ENCODE measurements at places on chromosomes 12 and 14.

- DNase-seq = no peak
These were observed 9.5 kb downstream of the SPTB start for GRCh38 chr14:64870160-64870559.

DNA sequence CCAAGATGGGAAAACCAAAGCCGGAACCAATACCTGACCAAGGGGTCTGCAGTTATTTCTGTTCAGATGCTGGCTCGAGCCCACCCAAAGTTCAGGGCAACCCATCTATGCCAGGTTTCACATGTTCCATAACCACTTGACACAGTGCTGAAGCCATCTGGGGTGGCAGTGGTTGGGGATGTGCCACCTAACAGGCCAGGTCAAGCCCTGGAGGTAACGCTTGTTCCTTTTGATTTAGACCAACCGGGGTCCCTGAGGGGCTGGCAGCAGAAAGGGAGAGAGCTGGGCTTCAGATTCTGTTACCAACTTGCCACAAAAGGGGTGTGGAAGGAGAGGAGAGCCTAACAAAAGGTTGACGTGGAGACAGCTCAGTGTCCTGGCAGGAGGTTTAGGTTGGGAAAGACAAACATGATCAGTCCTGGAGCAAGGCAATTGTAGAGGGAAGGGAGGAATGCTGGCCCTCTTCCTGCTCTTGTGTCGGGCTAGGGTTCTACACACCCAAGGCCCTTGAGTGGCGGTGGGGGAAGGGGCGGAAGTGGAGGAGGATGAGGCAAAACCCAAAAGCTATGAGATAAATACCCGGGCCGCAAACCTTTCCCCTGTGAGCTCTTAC lies 31.9 kb downstream of the CACNA2D4 start:
- DNase-seq = no peak

DNA sequence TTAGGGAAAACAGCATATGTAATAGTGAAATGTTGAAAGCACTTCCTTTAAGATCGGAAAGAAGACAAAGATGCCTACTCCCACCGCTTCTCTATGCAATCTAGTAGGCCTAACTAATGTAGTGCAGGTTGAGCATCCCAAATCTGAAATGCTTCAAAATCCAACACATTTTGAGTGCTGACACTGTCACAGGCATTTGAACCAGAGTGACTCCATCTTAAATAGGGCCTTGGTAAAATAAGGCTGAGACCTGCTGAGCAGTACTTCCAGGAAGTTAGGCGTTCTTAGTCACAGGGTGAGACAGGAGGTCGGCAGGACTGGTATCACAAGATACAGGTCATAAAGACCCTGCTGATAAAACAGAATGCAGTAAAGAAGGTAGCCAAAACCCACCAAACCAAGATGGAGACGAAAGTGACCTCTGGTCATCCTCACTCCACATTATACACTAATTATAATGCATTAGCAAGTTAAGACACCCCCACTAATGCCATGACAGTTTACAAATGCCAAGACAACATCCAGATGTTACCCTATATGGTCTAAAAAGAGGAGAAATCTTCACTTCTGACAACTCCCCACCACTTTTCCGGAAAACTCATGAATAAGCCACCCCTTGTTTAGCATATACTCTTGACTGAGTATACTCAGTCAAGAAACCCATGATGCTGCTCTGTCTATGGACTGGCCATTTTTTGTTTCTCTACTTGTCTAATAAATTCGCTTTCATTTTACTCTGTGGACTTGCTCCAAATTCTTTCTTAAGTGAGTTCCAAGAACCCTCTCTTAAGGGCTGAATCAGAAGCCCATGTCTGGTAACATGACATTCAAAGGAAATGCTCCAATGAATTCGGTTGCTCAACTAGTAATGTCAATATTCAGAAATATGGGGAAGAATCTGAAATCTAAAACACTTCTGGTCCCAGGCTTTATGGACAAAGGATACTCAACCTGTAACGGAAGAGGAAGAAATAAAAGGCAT lies 47.1 kb upstream of the MTERF2 start:
- DNase-seq = no peak

- no peak for DNase-seq
These were observed 6.0 kb downstream of the HEATR5A start for GRCh38 chr14:31414190-31414833.

DNA sequence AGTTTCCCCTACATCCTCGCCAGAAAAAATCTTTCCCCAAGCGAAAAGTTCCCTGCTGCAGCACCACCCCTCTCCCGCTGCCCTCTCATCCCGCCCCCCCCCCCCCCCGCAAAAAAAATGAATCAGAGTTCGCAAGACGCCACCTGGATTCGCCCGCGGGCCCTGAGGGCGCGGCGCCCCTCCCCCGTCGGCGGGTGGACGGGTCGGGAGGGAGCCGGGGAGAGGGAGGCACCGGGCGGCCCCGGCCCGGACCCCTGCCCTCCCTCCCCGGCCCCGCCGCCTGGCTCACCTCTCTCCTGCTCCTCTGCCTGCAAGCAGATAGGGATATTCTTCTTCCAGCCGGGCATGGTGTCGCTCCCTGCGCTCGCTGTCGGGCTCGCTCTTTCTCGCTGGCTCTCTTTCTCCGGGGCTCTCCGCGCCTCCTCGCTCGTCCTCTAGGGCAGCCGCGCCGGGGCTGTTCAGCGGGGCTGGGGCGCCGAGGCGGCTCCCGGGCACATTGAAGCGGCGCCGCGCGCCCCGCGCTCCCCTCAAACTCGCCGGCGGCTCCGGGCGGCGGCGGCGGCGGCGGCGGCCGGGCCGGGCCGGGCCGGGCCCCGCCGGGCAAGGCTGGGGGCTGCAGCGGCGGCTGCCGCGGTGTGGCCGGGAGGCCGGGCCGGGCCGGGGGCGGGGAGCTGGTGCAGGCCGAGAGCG lies 200.3 kb upstream of the CAND1 start:
- DNase-seq = no peak

GRCh38 chr12:65632131-65632855 lies 192.0 kb upstream of the HMGA2 start:
- no peak for DNase-seq

GRCh38 chr12:8082808-8083100 lies 680 bp downstream of the NECAP1 start:
- no peak for DNase-seq

GRCh38 chr12:5456906-5457305 lies 25.0 kb downstream of the NTF3 start:
- no peak for DNase-seq

- DNase-seq = no peak
These were observed 400.5 kb upstream of the CCDC196 start for GRCh38 chr14:66085665-66086064.

DNA sequence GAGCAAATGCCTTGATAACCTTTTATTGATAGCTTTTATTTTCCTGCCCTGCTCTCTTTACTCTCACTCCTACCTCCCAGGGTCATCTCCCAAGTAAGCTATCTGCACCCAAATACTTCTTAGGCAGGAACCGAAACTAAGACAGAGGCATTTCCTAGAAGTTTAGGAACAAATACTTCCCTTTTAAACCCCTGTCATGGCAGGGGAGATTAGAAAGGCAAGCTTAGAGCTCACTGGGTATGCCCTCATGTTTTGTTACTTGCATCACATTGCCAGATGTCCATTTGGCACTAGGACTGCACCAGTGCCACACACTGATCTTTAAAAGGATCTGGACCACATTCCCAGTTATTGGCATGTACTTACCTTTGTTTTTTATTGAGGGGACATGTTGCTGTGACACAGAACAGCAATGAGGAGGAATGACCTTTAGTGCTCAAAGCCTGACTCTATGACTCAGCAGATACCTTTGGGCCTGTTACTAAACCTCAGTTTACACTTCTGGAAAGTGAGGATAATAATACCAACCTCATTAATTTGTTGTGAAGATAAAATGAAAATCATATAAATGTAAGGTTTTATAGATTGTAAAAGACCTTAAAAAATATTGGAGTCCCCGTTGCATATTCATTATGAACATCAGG lies 40.9 kb upstream of the MBIP start:
- no peak for DNase-seq

DNA sequence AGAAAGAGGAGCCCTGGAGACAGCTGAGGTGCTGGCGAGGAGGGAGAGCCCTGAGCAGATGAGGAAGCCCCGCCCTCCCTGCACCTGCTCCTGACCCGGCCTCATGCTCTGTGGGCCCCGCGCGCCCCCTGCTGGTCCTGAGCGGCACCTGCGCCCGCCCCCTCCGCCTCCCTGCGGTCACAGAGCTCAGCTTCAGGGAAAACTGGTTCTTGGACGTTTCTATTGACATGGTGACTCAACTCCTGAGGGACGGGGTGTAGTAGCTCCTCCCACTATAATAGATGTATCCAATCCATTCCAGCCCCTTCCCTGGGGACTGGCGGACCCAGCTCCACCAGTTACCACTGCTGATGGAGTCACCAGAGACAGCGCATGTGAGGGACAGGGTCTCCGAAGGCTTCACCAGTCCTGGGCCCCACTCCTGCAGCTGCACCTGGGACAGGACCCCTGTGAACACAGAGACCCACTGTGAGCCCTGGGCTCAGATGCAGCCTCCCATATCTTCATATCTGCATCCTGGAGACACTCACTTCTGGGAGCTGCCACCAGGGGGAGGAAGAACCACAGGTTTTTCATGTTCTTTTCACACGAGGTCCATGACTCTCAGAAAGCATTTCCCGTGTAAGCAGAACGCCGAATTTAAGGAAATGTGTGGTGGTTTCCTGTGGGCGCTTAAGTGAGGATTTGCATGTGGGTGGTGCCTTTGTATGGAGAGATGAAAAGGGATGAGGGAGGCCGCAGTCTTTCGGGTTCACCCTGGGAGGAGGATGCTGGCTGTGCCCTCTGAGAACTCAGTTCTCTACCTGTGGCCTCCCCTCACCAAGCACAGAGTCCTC lies 1346.4 kb downstream of the TMEM121 start:
- DNase-seq = no peak

DNA sequence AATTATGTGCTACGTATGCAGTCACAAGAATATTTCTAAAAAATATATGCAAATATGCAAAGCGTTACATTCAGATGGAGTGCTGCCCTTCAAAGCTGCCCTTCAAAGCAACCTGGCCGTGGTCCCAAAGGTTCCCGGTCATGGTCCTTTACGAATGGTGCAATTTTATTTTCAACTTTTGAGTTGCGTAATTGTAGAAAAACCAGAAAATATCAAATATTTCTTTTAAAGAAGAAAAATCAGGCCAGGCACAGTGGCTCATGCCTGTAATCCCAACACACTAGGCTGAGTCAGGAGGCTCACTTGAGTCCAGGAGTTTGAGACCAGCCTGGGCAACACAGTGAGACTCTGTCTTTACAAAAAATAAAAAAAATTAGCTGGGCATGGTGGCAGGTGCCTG lies 21.4 kb downstream of the CLSTN3 start:
- DNase-seq = no peak

DNA sequence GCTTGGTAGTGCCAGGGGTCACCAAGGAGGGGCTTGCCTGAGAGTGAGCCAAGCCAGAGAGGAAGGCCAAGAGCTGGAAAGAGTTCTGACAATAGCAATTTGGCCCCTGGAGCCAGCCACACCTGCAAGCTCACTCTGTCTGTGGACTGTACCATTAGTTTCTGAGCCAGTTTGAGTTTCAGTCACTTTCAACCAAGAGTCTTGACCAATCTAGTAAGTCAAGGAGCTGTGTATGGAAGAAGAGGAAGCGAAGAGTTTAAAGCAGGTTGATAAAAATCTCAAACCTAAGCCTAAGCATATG lies 38.5 kb downstream of the NT5DC3 start:
- no peak for DNase-seq

DNA sequence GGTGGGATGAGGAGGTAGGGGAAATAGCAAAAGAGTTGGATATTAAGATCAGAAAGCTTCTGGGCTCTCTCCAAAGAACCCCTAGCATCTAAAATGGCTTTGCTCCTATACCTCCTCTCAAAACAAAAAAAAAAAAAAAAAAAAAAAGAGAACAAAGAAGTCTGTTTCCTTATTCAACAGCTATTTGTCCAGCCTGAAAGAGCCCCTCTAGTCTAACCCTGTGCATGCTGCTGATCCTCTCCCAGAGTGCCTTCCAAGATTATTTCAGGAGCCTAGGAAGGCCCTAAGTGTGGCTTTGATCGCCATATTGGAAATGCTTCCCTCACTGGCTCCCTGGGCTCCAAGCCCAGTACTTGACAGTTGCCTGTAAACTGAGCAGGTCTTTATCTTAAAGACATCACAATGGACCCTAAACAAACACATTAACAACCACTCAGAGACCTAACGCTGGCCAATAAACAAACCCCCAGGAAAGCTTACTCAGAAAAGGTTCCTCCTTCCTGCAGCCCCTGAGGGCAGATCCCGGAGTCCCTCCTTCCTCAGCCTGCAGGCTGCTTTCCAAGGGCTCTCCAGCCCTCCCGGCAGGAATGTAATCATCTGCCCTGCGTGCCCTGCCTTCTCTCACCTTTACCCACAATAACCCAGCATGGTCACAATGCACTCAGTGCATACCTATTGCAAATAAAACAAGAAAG lies 17.4 kb upstream of the COL2A1 start:
- DNase-seq = peak; percentile 53

DNA sequence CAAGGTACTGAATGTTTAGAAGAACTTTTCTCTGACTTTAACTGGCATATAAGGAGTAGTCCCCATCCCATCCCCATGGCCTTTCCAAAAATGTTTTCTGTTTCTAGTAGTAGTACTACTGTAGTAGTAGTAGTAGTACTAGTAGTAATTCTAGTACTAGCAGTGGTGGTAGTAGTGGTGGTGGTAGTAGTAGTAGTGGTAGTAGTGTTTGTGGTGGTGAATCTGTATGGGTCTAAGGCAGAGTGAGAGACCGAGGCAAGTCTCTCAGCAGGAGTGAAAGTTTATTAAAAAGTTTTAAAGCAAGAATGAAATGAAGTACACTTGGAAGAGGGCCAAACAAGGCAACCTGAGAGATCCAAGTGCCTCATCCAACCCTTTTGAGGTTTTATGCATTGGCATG lies 58.6 kb downstream of the FOXN4 start:
- no peak for DNase-seq

DNA sequence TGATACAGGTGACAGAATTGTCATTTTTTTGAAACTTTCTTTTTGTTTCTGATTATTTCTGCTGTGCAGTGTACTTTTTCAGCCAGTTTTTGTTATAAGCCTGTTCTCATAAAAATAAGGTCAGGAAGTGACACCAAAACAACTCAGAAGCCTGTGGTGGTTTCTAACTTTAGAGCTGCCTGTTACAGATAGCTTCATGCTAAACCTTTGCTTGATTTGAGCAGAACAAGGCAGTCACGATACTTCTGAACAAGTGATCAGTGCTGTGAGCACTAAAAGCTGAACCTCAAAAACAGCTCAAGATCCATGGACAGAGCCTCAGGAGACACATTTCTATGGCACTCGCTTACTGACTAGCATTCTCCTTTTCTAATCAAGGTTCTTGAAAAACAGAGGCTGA lies 82.0 kb downstream of the PRKCH start:
- no peak for DNase-seq

DNA sequence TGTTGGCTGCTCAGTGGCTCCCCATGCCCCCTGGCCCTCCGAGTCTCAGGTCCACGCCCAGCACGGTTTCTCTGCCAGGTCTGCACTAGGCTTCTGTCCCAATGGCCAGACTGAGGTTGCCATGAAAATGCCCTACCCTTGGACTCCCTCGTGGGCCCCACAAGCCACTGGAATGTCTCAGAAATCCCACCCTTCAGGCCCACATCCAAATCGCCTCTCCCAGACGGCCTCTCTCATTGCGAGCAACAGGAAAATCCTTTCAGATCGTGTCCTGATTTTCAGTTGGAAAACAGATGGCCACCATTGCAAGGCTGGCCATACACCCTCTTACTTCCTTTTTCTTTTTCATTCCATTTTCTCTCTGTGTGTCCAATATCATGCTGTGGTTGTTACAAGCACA lies 77.3 kb downstream of the IRF2BPL start:
- DNase-seq = no peak

- DNase-seq = no peak
These were observed 6.4 kb upstream of the GAS2L3 start for GRCh38 chr12:100566887-100567637.

GRCh38 chr12:4438834-4439596 lies 6.6 kb downstream of the FGF6 start:
- DNase-seq = no peak

- DNase-seq = no peak
These were observed 363.1 kb upstream of the OR4E1 start for GRCh38 chr14:22036541-22037239.

Measured in NCI-H2081 treated with DMSO at 0.1 percent for 48 hours (cell line).